Activated naive CD4-positive, alpha-beta T cell treated with Interleukin-2 at 50 U/mL for 16 hours (primary cell): ENCODE measurements at places on chromosomes 2 and 18.

- no peak for DNase-seq
These were observed 124.1 kb upstream of the SLC38A11 start for GRCh38 chr2:165079432-165079831.

DNA sequence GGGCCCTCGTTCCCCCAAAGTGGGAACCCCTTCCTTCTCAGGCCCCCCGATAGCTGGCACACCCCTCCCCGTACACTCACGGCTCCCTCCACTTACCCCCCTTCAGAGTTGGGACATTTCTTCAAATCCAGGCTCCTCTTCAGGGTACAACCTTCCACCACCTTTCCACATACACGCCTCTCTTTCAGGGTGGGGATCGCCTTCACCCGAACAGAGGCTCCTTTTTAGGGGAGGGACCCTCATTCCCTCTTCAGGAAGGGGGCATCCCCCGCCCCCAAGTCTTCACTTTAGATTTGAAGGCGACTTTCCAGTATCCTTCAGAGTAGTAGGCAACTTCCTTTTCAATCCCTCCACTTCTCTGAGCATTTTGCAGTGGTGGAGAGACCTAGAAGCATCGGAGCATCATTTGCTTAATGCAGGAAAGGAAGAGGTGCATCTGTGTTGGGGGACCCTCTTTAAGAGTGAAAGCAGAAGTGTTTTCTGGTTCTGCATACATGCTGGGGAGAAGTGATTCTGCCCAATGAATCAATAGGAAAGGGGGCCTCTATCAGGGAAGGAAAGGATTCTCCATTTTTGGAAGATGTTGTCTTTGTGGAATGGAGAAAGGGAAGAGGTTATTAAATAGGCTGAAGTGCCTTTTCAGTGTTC, 845 bp downstream of the EML4 start:
- peak; percentile 16 for DNase-seq

- no peak for DNase-seq
These were observed 1371.2 kb downstream of the LRP1B start for GRCh38 chr2:140759426-140760156.

GRCh38 chr2:140067661-140068060, 1287.5 kb upstream of the NXPH2 start:
- DNase-seq = no peak

DNA sequence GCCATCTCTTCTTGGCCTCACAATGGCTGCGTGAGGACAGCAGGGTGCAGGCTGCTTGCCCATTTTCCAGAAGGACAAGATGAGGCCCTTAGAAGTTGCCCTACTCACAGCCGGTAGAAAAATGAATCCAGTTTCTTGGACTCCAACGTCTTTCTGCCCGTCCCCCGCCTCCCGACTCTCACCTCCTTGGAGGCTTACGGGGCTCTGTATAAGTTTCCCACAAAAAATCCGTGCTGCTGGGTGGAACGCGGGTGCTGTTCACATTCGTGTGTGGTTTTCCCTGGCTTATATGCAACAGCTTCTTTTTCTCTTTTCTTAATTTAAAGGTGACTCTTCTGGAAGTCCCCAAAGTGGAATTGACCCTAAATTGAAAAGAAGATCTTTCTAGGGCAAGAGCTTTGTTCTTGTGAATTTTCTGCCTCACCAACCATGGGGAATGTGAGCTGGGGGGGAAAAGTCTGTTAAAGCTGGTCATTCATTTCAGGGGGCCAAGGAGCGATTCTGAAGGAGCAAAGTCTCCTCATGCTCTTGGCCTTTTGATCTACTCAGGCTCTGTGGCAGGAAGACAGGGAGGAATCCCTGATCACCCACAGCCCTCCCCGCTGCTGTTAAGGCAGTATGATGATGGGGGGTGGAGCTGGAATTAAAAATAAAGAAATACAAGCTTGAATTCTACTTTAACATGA, 51.3 kb downstream of the DDX1 start:
- DNase-seq = no peak

- DNase-seq = no peak
These were observed 861.7 kb upstream of the CNTNAP5 start for GRCh38 chr2:123163398-123163797.

GRCh38 chr18:34702814-34703213, 7.3 kb upstream of the DTNA start:
- no peak for DNase-seq

DNA sequence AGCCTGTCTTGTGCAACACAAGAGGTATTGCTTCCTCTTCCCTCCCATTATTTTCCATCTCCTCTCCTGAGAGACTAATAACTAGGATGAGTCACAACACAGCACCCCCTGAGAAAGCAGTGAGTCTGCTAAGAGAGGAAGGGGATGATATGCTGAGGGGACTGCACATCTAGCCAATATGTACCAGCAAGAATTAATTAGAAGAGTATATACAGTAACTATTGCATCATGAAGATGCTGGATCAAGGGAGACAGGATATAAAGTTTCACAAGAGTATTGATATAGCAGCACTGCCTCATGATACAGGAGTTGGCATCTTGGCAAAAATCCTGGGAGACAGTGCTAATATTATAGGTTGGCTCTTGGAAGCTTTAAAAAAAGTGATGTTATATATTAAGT, 289.9 kb upstream of the RBMS1 start:
- DNase-seq = no peak

DNA sequence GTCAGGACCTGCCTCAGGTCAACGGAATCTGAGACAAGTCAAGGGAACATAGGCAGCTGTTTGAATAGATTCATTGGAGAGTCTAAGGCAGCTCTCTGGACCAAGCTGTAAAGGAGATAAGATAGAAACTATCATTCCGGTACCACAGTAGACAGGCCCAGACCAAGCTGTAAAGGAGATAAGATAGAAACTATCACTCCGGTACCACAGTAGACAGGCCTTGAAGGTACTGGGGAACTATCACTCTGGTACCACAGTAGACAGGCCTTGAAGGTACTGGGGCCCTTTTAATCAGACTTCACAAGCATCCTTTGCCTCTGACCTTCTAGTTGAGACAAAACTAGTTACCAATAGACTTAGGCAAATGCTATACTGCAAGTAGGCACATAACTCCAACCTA, 346.1 kb downstream of the DCDC2C start:
- DNase-seq = no peak

DNA sequence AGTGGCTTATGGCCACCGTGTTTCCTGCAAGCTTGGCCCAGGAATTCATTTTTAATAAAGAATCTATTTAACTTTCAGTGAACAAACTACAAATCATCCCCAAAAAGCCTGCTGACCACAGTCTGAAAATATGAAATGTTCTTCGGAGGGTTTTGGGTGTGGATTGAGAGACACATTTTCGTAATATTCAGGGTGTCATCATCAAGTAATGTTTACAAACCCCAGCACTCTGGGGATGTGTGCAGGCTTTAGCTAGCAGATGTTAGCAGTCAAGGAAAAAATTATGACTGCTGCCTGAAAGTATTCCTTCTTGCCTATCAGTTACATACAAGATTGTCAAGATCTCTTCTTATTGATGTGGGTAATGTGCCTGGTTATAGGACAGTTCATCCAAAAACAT, 143.9 kb upstream of the FN1 start:
- no peak for DNase-seq

DNA sequence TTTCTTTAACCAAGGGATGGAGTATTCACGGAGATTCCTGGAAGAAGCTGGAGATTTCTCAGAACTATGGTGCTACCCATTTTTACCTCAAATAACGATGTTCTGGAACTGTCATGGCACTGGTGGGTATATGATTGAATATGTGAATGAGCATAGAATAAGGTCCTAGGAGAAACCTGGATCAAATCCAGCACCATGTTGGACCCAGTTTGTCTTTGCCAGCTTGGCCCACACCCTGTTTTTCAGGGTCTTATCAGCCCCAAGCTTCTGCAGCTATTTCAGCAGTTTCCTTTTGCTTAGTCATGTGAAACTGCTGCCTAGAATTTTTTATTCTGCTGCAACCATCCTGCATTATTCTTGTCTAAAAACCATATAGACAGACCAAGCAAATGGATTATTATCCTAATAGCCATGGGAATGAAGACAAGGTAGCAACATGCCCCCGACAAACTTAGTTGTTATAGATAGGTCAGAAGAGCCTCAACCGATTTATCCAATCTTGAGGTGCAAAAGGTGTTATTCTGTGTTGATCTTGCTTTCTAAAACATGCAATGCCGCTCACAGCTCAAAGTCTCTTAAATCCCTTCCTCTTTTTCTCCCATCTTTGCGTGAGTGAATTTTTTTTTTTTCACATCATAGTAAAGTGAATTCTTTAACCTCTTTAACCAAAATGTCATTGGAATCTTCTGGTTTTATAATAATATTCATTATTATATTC, 133.6 kb downstream of the PRPF40A start:
- DNase-seq = no peak

DNA sequence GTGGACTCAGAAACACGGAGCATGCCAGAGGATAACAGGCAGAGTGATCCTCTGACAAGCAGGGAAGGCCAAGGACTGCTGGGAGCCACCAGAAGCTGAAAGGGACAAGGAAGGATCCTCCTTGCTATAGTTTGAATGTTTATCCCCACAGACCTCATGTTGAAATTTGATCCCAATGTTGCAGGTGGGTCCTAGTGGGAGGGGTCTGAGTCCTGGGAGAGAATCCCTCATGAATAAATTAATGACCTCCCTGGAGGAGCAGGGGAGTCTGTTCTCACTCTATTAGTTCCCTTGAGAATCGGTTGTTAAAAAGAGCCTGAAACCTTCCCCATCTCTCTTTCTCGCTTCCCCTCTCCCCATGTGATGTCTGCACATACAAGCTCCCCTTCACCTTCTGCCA, 124.4 kb downstream of the FBXO15 start:
- no peak for DNase-seq

DNA sequence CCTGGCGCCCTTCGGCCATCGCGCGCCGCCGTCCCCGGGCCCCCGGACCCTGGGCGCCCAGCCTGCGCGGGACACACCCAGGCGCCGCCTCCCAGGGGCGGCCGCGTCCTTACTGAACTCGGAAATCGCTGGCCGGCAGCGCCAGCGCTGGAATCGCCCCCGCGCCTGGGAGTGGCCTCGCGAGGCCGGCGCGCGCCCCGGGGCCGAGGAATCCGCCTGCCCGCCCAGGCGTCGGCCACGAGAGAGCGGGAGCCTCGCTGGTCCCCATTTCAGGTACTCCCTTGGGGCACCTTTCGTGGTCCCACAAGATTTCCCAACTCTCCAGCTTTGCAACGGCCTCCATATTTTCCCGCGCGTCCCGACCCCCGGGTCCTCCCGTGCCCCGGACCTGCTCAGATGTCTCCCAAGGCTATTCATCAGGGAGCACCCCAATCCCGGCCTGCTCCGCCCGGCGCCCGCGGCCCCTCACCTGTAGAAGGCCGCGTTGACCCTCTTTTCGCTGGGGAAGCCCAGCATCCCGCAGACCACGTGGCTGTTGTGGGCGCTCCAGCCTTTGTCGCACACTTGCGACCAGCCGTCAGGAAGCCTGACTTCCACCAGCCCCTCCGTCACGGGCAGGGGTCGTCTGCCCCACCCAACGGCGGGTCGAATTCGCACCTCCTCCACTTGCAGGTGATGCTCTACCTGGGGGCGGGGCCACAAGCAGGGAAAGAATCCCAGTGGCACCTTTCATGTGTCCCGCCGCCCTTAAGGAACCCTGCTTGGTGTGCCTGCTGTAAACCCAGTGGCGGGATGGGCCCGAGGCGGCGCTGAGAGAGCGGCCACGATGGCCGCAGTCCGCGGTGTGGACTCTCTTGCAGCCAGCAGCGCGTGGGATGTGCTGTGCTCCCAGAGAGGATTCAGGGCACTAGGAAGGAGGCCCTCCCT, 4.6 kb downstream of the LOXL3 start:
- peak; percentile 14 for DNase-seq
